ENCODE measurements at places on chromosomes 6 and 20.

DNA sequence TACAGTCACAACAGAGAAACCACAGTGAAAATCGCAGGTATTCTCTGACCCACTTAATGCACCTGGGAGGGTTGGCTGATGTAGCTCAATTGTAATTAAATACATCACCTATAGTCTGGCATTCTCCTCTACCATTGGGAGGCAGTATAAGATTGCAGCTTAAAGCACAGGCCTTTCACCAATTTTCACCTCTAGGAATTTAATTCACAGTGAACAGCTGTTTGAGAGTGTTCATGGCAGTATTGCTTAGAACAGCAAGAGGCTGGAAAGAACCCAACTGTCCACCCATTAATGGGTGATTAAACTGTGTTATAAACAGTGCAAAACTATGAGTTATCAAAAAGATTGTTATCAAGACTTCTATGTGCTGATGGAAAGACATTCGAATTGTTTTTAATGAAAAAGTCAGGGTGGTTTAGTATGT is 2.0 kb downstream of the EDEM2 start:
- peak; percentile 53 for DNase-seq

DNA sequence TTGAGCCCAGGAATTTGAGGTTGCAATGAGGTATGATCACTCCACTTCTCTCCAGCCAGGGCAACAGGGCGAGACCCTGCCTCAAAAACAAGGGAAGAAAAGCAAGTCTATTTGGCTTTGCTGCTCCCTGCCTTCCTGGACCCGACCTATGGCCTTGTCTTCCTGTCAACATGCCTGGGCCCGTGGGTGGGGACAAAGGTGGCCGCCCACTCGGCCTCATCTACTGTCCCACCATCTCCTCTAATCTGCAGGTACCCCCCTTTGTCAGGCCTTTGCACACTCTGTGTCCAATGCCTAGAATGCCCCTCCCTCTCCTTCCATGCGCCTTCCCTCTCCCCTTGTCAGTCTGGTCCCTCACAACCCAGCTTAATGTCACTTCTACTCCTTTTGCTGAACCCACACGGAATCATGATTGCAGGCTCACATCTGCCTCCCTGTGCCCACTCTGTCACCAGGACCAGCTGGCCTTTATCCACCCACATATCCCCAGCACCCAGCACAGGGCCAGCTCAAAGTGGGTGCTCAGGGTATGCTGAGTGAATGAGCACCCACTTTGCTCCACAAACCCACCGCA is 40.3 kb downstream of the MDFI start:
- no peak for DNase-seq

DNA sequence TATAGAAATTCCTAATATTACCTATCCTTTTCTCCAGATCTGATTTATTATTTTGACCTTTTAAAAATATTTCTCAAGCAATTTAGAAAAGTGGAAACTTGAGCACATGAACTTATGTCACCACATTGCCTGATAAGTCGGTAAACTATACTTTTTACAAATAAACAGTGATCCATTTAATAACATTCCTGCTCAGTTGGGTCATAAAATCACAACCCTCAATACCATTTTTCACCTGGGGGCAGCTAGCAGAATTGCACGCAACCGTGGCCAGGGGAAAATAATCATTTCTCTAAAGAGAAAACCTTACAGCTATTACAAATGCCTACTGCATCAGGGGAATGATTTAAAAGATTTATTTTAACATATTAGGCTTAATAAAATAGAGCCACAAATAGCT is 614.5 kb downstream of the PHF3 start:
- DNase-seq, result no peak

GRCh38 chr6:36682328-36683144 is 4.0 kb downstream of the CDKN1A start:
- DNase-seq, result peak; percentile 99

- DNase-seq, result no peak
These were observed 955 bp upstream of the SLC26A8 start for GRCh38 chr6:36025260-36025931.

GRCh38 chr20:38152175-38152620 is 12.9 kb downstream of the TGM2 start:
- no peak for DNase-seq

DNA sequence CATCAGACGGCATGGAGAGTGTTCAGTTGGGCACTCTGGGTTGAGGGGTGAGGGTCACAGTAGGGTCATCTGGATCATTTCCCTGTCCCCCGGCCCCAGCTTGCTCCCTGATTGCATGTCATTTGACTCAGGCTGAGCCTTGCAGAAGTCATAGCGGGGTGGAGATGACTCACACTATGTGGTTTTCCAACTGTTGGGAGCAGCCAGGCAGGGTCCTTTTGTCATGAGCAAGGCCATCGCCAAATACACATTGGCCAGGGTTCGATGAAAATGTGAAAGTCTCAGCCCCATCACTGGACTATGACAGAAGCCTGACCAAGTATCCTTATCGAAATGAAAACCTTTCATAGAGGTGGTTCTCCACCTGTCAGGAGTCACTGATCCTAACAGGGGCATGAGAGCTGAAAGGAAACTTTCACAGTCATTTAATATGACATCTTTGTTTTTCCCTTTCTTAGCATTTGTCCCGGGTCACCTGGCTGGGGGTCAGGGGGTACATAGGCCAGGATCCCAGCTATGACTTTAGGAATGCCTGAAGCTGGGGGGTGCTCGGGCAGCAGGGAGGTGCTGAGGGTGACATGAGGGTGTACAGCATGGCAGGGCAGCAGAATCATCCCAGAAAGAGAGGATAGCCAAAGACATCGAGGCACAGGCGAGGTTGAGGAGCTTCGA is 70.2 kb upstream of the CD93 start:
- peak; percentile 74 for DNase-seq

DNA sequence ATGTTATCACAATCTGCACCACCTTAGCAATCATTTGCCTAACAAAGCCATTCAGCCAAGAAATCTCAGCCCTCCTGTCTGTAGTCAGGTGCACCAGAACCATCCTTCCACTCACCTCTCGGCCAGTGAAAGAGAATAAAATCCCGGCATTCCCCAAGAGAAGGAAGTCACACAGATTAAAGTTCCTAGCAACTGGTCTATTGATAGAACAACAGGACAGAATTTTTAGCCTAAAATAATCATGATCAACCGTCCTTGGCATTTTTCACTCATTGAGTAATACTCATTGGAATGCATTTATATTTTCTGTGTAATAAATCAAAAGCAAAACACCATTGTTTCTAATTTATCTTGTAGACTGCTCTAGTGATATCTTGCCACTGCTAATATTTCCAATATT is 85.7 kb upstream of the CDH4 start:
- no peak for DNase-seq

DNA sequence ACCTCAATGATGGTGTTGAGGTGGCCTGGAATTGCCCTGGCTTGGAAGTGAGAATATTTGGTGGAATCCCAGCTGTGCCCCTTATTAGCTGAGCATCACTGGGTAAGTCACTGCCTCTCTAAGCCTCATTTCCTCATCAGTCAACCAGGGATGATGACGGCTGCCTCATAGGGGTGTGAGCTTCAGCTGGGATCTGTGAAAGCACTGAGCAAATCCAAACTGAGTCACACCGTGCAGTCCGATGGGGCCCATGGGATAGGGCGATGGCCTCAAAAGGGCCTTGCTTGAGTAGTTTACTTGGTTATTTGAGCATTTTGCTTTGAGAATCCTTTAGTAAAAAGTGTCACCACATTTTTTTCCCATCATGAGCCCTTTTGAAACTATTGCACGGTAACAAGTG is 1.1 kb downstream of the SLC22A1 start:
- DNase-seq, result no peak

DNA sequence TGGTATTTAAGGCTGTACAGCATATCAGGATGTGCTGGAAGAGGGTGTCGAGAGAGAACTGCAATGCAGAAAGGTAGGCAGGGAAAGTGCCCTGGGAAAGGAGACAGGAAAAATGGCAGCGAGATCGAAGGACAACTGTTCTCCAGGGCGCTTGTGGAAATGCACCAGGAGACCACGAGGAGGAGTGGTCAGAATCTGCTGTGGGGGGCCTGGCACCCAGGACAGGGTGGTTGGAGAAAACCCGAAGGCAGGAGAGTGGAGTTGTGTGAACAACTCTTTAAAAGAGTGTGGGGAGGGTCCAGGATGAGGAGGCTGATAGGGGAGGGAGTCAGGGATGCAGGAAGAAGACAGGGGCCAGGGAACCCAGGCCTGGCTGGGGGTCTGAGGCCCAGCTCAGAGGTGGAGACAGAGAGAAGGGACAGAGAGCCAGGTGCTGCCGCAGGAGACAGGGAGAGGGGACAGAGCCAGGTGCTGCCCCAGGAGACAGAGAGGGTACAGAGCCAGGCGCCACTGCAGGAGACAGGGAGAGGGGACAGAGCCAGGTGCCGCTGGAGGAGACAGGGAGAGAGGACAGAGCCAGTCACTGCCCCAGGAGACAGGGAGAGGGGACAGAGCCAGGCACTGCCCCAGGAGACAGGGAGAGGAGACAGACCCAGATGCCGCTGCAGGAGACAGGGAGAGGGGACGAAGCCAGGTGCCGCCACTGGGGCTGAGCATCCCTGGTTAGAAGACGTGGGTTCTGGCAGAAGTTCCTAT is 9.3 kb downstream of the SLC22A1 start:
- no peak for DNase-seq

DNA sequence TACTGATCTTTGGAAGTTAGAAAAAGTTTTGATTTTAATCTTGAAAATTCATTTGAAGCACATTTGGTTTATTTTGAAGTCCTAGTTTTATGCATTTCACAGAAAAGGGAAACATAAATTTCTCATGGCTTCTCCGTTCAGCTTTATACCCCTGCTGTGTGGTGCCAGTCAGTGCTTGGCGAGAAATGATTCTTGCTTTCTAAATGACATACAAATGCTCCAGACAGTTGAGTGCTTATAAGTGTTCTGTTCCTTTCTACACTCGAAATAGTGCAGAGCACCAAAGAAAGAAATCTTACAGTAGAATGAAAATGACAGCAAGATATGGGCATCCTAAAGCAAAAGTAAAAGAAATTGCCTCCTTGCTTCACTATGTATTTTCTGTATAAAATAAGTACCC is 9.0 kb upstream of the ZNF292 start:
- no peak for DNase-seq

GRCh38 chr6:98839781-98840361 is 5.5 kb downstream of the POU3F2 start:
- DNase-seq, result no peak

GRCh38 chr6:46366190-46366900 is 124.9 kb downstream of the RCAN2 start:
- DNase-seq, result no peak

GRCh38 chr6:121686611-121687023 is 251.2 kb downstream of the GJA1 start:
- no peak for DNase-seq

GRCh38 chr6:70221025-70221714 is 81.7 kb downstream of the COL9A1 start:
- no peak for DNase-seq

GRCh38 chr6:126227833-126228702 is 111.8 kb upstream of the CENPW start:
- DNase-seq, result no peak

GRCh38 chr6:161908872-161909271 is 635.0 kb upstream of the AGPAT4 start:
- no peak for DNase-seq

- DNase-seq, result no peak
These were observed 54.2 kb downstream of the NFATC2 start for GRCh38 chr20:51488331-51488730.

GRCh38 chr6:168193816-168194721 is 115.1 kb upstream of the FRMD1 start:
- DNase-seq, result no peak

DNA sequence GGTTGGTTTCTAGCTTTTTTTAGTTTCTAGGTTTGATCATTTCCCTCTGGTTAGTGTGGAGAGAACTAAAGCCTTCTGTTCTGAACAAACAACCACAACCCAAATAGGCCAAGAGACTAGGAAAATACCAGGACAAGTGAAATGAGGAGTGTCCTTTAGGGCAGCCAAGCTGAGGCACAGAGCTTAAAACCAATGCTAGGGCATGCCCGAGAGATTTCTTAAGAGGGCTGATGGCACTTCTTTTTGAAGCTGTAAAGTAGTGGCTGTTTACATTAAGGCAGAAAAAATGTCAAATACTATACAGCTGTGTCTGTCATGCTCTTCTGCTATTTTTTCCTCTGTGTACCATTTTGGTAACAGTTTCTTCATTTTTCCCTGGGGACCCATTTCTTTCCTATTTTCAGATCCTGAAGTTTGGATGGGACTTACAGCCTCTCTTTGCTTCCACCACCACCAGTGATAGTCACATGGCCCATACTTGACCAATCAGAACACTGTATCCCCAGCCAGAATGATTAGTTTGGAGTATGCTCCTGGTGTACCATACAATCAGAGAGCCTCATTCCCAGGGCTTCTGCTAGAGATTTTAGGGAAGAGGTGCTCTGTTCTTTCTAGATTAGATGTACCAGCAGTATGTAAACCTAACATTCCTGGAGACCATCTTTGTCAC is 154.4 kb downstream of the BMP2 start:
- peak; percentile 35 for DNase-seq

- DNase-seq, result no peak
These were observed 226.4 kb downstream of the FNDC1 start for GRCh38 chr6:159395609-159396008.

GRCh38 chr6:169993861-169994481 is 242.5 kb downstream of the ERMARD start:
- no peak for DNase-seq

DNA sequence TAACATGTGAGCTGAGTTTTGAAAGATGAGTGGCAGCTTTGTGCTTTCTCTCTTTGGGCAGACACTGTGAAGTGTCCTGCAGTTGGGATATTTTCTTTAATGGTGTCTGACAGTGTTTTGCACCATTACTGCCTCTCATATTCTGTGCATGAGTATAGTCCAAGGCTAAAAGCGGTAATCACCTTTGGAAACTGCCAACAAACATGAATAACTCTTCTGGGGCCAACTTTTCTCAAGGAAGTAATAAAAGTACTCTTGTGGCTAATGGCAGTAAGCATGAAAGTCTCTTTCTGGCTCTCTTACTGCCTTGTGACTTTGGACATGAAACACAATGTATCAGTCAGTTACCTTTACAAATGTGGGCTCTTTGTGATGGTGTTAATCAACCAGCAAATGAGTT is 91.7 kb upstream of the SOX4 start:
- DNase-seq, result no peak

DNA sequence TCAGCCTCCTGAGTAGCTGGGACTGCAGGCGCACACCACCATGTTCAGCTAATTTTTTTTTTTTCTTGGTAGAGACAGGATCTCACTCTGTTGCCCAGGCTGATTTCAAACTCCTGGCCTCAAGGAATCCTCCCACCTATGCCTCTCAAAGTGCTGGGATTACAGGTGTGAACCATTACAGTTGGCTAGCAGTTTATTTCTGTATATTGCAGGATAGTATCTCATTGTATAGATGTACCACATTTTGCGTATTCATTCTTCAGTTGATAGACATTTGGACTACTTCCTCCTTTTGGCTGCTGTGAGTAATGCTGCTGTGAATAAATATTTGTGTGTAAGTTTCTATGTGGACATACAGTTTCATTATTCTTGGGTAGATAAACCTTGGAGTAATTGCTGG is 32.9 kb downstream of the ASXL1 start:
- no peak for DNase-seq

- no peak for DNase-seq
These were observed 2.7 kb upstream of the STK4 start for GRCh38 chr20:44963325-44964215.

GRCh38 chr6:155400654-155400965 is 55.0 kb downstream of the NOX3 start:
- no peak for DNase-seq

GRCh38 chr20:5128886-5129285 is 2.1 kb downstream of the CDS2 start:
- no peak for DNase-seq

Data from mammary epithelial cell (primary cell).